ENCODE measurements at places on chromosomes 16 and 17.

GRCh38 chr16:89094252-89094879 lies 714 bp downstream of the ACSF3 start:
- peak; percentile 46 for DNase-seq

DNA sequence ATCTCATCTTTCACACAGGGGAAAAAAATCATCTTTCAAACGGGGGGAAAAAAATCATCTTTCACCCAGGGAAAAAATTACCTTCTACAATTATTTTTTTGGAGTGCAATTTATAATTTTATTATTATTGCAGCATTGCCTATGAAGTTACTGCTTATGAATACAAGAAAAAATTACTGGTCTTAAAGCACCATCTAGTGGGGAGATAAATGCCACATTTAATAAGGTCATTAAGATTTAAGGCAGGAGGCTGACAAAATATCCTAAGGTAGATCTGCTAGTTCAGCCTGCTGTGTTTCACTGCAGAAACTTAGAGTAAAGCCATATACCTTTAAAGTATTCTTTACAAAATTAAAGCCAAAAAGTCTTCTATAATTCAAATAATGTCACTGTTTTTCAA lies 13.7 kb downstream of the SHCBP1 start:
- no peak for DNase-seq

DNA sequence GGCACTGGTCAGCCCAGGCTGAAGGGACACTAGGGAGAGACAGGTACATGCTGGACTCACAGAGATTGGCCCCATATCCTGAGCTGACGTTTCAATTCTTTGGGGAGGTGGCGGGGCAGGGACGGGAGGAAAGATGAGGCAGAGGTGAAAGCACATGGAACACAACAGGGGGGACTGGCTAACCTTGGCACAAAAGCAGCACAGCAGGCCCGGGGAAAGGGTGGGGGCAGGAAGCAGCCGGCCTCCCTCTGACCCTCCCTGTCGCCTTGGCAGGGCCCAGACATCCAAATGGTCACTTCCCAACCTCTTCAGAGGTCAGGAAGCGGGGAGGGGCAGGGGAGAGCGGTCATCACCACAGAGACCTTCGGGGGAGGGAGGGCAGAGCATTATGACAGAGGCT lies 6.6 kb downstream of the VAT1 start:
- DNase-seq: no peak

DNA sequence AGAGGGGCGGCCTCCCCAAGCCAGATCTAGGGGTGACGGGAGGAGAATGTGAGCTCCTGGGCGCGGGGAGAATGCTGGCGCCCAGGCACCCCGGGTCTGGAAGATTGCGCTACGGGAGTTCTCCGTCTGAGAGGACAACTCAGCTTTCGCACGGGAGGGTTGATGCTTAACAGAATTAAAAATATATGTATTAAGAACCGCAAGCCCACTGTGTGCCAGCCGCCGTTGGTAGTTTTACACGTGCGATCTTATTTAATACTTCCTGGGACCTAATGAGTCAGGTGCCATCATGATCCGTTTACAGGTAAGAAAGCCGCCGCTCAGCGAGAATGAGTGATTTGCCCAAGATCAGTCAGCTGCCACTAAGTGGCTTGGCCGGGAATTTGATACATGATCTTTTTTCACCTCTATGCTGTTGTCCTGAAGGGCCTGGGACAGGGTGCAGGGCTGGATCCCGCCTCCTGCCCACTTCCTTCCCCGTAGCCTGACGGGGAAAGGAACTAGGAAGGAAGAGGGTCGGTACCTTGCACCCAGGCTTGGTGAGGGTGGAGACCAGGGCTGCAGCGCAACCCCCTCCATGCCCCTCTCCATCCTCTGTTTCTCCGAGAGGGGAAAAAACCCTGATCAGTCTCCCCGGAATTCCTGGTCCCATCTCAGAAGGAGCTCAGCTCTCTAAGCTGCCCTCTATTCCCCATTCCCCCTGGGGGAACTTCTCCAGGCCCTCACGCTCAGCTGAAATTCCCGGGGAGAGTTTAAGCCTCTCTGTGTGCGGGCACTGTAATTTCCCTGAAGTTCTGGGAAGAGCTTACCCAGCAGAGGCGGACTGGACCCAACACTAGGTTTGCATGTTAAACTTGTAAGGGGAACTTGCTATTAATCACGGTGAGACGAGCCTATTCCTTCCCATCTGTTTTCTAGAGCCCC lies 983 bp downstream of the VAT1L start:
- peak; percentile 51 for DNase-seq

- no peak for DNase-seq
Measured at GRCh38 chr16:75021410-75021809, 22.6 kb downstream of the ZNRF1 start.

- DNase-seq: peak; percentile 61
Measured at GRCh38 chr17:1933875-1934715, 91.0 kb downstream of the RTN4RL1 start.

DNA sequence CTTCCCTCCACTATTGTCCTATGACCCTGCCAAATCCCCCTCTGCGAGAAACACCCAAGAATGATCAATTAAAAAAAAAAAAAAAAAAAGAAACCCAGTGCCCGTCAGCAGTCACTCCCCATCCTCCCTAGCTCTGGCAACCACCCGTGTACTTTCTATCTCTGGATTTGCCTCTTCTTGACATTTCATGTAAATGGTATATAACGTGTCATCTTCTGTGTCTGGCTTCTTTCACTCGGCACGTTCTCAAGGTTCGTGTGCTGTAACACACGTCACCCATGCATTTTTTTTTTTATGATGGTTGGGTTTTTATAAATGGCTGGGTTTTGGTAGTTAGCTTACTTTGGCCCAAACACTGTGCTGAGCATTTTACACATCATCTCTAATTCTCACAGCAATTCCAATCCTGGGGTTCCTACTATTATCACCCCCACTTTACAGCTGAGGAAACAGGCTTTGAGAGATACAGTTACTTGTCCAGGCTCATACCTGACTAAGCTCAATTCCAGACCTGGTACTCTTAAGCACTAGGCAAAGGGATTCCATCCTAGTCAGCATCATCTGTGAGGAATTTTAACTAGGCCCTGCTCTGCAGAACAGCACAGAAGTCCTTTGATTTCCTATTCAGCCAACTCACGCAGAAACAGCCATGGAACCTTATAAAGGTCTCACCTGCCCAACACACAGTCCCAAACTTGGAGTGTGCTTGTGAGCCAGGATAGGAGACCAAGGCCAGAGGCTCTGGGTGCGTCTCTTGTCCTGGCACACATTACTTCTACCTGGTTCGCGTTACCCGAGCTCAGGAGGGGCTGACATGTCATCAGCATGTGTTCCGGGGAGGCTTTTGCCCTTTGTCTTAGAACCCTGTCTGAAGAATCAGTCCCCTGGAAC lies 11.7 kb downstream of the NDUFAB1 start:
- DNase-seq: no peak

All from neural progenitor cell (in vitro differentiated cells).